ENCODE measurements at places on chromosomes 11 and 22. TPM values are rescaled to one million over a fixed set of nuclear protein-coding genes. Genes with fewer than 3 reads are reported as not detected.

GRCh38 chr11:70567680-70568034, 169.3 kb downstream of the CTTN start:
- DNase-seq, result no peak

DNA sequence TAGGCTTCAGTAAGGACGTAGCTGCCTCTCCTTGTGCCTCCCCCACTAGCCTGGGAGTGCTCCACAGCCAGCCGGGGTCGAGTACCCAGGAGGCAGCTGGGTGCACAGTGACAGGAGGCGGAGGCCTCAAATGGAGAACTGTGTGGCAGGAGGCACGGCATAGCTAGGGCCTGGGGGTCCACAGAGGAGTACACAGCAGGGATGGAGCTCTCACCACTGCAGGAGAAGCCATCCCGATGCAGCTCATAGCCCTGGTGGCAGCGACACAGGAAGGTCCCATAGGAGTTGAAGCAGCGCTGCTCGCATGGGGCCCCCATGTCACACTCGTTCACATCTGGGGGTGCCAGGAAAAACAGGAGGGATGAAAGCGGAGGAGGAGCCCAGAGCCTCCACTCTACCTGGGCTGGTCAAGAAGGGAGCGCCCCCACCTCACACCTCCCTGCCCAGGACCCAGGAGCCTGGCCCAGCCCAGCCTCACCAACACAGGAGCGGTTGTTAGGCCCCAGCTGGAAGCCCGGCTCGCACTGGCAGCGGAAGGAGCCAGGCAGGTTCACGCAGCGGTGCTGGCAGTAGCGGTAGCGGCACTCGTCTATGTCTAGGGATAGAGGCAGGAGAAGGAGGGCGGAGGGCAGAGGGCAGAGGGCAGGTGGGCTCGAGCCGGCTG, 2.8 kb downstream of the EFEMP2 start:
- no peak for DNase-seq

- no peak for DNase-seq
Measured at GRCh38 chr11:91795139-91795887, 429.3 kb upstream of the FAT3 start.

Gene PATE4
- total RNA-seq, result not detected

DNA sequence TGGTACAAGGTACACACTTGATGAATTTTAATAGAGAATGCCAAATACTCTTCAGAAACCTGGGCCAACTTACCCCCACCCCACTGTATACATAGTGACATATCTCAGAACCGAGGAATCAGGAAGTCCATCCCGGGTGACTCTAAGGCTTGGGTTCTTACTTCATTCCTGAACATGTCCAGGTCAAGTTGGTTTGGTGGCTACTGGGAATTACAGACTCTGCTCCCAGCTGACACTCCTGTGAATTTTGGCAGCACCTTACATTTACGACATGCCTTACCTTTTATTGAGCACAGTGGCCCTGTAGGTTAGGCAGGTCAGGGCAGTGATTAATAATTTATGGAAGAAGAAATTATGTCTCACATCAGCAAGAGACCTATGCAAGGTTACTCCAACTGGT, 70.1 kb upstream of the LDLRAD3 start:
- DNase-seq, result no peak

Gene ZP1
- total RNA-seq, result not detected

DNA sequence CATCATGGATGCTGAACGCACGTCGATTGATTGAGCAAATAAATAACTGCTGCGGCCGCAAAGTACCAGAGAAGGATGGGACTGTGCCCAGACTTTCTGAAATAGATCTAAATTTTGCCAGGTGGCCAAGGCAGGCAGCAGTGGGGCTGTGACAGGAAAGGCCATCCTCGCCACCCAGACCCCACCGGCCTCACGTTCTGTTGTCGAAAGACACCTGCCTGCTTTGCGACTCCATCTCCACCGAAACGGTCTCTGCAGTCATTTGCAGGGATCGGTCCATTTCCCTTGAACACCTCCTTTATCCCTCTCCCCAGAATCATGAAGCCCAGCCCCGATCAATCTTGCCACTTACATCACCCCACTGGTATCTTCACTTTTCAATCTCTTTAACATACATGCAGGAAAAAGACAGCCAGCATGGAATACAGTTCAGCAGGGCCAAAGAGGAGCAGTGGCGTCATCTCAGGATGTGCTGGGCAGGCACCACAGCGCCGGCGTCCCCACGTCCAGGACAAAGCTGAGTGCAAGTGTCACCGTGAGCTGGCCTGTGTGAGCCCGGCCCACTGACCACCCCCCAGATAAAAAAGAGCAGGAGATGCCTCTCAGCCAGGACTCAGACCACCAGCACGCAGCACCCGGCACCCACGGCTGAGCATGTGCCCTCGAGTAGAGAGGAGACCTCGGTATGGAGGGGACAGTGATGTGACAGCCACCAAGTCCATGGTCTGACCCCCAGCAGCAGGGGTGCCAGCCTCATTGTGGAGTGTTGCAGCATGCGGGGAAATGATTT, 610.3 kb downstream of the TBC1D22A start:
- DNase-seq, result no peak

DNA sequence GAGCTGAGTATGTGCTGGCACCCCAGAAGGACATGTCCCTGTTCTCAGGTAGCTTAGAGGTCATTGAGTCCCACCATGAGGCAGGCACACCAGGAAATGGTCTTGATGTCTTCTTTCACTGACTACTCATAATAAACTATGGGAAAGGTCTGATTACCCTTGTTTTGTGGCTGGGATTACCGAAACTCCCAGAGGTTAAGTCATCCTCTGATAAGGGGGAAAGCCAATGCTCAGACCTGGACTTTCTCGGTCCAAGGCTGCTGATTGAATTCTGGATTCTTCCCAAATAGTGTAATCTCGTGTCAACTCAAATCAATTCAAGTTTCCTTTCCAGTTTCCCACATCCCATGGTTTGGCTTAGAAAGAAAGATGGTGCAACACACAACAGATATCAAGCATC, 3.7 kb upstream of the CD44 start:
- no peak for DNase-seq

DNA sequence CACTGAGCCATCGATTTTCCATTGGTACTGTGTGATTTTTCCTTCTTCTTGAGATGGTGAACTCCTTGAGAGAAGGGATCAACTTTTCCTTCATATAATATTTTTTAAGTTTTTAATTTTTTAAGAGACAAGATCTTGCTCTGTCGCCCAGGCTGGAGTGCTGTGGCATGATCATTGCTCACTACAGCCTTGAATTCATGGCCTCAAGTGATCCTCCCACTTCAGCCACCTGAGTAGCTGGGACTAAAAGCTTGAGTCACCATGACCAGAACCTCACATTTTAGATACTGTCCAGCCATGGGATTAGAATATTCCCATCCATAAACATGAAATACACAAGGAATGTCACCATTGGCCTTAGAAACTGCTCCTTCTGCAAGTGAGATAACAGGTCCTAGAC, 66.9 kb upstream of the CHRM4 start:
- DNase-seq, result no peak

Gene TRIM48
- not detected for total RNA-seq

- no peak for DNase-seq
Measured at GRCh38 chr11:133516845-133517244, 15.5 kb downstream of the OPCML start.

Gene SCN2B
- total RNA-seq, result not detected

DNA sequence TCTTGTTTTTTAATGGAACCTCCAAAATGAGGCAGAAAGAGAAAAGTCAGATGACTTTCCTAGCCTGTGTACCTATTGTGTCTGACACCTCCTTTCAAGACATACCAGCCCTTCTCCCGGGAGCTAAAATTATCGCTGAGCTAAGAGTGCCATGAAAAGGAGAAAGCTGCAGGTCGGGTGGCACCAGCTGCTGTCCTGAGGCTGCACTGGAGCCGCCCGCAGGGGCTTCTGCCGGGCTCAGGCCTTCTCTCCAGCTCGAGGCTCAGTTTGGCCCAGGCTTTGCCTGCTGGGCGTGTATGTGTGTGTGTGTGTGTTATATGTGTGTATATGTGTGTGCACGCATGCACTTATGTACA, 27.7 kb upstream of the RAB1B start:
- DNase-seq, result no peak

DNA sequence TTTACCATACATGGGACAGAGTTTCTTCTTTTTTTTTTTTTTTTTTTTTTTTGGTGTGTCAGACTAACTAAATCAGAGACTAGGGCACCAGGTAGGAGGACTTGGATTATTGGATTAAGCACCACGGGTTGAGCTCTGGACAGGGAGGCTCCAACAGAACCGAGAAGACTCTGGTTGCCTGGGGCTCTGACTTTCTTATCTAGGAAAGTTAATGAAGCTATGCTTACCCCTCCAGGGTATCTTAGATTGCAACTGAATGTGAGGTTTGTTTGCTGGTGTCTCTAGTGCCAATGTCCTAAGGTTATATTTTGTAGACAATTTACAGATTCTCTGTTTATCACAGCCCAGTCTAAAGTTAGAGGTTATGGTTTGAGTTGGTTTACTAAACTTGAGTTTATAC, 18.1 kb downstream of the ETS1 start:
- DNase-seq, result no peak

DNA sequence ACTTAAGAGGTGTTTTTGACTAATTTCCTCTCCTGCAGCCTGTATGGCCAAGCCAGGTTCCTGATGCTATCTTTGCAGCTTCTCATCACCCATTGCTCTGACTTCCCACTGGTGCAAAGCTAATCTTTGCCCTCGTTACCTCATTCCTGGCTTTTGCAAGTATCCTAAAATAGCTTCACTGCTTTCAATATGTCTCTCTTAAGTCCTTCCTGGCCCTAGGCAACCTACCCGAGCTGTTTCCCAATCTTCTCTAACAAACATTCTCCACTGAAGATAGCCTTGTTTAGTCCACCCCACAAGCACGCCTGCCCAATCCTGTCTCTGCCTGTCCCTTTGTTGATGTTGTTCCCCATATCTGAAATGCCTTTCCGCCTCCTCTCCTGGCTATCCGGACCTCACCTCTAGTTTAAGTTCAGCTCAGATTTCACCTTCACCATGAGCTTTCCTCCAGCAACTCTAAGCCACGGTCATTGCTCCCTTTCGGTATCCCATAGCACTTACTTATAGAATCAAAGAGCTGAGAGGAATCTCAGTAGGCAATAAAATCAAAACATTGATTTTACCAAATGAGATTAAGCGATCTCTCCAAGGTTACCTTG, 30.1 kb upstream of the CECR2 start:
- no peak for DNase-seq

Gene H19
- total RNA-seq, result not detected

- no peak for DNase-seq
Measured at GRCh38 chr22:25545672-25546071, 18.8 kb upstream of the GRK3 start.

DNA sequence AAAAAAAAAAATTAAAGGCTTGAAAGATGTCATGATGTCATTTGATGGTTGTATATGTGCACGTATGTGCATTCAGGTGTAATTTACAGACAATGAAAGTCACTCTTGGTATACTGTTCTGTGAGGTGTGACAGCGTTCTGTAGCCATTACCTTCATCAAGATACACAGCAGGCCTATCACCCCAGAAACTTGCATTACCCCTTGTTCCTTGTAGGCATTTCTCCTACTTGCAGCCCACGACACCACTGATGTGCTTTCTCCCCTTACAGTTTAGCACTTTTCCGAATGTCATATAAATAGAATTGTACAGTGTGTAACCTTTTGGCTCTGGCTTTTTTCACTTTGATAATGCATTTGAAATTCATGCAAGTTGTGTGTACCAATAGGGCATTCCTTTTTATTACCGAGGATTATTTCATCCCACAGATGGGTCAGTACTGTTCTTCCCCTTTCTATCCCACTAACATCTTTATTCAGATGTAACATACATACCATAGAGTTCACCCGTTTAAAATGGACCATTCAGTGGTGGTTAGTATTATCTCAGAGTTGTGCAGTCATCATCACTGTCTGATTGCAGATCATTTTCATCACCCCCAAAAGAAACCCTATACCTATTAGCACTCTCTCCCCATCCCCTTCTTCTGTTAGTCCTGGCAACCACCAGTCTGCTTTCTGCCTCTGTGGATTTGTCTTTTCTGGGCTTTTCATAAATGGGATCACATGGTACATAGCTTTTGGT, 30.3 kb downstream of the BCR start:
- no peak for DNase-seq

Gene OR4X2
- not detected for total RNA-seq

DNA sequence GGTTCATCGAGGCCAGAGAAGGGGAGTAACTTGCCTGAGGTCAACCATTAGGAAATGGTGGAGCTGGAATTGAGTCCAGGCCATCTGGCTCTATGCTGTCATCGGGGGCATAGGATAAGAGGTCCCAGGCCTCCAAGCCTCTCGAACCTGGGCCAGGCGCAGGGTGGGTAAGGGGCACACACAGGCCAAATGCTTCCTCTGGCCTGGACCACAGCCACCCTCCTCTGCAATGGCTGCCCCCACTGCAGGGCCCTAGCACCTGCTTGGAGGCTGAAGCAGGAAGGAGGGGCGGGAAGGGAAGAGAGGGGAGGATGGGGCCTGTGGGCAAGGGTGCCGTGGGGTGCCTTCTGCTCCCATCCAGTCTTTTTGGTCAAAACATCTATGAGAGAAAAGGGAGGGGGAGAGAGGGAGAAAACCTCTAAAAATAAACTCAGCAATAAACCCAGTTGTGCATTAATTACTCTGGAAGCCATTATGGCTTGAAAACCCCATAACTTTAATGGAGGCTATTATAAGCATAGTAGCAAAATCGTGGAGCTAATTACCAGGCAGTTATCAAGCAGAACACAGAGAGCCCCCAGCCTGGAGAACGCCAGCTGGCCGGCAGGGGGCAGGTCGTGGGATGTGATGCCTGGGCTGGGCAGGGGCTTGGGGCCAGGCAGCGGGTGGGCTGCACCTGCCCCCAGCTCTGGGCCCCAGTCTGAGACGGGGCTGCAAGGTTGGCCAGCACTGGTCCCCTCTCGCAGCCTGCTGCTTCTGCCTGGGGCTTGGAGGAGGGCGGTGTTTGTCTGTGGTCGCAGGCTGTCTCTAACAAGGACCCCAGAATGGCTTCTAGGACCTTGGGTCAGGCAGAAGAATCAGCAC, 21.1 kb downstream of the B3GAT1 start:
- DNase-seq, result no peak

Gene MAPK11
- 5.9 TPM for total RNA-seq

DNA sequence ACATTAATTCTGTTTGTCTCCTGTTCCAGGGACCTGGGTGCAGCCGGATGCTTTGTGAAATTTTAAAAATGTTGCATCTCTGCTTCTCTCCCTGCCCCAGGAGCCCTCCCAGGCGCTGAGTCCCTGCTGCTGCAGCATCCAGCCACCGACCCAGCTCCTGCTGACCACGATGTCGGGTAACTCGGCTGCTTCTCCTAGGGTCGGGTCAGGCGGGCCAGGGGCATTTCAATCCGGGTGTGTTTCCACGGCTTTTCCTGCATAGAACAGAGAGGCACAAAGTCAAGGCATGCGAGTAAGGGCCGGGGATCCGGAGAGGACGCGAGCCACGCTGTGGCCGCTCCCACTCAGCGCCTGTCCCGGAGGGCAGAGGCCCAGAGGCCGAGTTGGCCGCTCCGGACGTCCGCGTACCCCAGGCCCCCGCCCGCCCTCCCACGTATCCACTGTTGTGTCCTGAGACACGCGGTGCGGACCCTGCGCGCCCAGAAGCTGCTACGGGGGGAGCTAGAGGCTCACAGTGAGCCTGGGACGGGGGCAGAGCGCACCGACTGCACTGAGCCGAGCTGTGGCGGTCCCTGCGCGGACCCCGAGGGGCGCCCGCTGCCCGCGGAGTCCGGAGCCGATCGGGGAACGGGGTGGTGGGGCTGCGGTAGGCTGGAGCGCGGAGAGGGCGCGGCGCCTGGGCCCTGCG, at the start of gene POU2AF3:
Gene POU2AF3 (plus strand): TSS at position 134 of the 688 bp plus-strand sequence. CDS start 36 bp downstream, at position 170.
- no peak for DNase-seq

Gene OR56A1
- not detected for total RNA-seq

Gene TRIM29
- not detected for total RNA-seq

Gene BLID
- not detected for total RNA-seq

Gene SMC1B
- 1.8 TPM for total RNA-seq

Gene CBX7
- 23.6 TPM for total RNA-seq
